ENCODE measurements at places on chromosomes 13 and 19. TPM values are rescaled to one million over a fixed set of nuclear protein-coding genes. Genes with fewer than 3 reads are reported as not detected.

The VSTM1 gene
- not detected for total RNA-seq

The ZNF345 gene
- 25.6 TPM for total RNA-seq

DNA sequence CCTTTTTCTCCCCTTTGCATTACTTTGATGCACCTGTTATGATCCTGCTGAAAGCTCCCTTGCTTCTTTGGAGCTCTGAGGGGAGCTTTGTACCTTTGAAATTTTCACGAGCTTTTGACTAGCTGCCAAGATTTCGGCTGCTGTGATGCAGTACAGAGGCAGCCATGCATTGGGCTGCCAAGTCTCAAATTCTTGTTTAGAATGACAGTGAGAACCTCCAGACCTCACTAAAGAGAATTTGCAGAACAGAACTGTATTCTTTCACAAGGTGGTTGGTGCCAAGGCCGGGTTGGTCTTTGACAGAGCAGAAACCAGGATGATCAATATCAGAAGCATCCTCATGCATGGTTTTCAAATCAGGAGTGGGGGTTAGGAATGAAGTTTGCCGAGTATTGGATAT is 414.8 kb downstream of the GPC5 start:
- no peaks in the 10 kb centered on the region for H3K27me3 ChIP-seq
- H3K4me3 ChIP-seq, result no peak overlapping the region
- no peak for DNase-seq
- no peak overlapping the region for H3K27ac ChIP-seq

The GSK3A gene
- 43.9 TPM for total RNA-seq

GRCh38 chr19:29247051-29247450 is 34.1 kb upstream of the UQCRFS1 start:
- H3K36me3 ChIP-seq, result no peaks in the 10 kb centered on the region
- H3K4me3 ChIP-seq, result no peak overlapping the region
- DNase-seq, result no peak
- no peaks in the 10 kb centered on the region for H3K4me1 ChIP-seq
- no peaks in the 10 kb centered on the region for H3K27me3 ChIP-seq

DNA sequence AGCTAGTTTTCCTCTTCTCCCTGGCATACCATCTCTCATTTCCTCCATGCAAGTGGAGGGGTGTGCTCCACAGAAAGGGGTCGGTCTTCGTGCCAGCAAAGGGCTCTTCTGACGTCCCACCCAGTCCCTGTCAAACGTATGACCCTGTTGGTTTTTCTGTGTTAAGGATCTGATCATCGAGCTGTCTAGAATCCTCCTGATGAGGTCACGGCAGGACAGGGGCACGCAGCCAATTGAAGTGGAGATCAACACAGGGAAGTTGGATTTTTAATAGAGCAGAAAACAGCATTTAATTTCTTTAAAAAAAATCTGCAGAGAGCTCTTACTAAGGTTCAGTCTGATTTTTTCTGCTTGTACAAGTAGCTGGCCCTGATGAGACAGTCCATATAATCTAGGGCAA is 339.4 kb downstream of the TEX29 start:
- no peaks in the 10 kb centered on the region for H3K36me3 ChIP-seq
- no peak overlapping the region for H3K4me3 ChIP-seq
- H3K27ac ChIP-seq, result no peak overlapping the region
- no peaks in the 10 kb centered on the region for H3K27me3 ChIP-seq
- no peak for DNase-seq

DNA sequence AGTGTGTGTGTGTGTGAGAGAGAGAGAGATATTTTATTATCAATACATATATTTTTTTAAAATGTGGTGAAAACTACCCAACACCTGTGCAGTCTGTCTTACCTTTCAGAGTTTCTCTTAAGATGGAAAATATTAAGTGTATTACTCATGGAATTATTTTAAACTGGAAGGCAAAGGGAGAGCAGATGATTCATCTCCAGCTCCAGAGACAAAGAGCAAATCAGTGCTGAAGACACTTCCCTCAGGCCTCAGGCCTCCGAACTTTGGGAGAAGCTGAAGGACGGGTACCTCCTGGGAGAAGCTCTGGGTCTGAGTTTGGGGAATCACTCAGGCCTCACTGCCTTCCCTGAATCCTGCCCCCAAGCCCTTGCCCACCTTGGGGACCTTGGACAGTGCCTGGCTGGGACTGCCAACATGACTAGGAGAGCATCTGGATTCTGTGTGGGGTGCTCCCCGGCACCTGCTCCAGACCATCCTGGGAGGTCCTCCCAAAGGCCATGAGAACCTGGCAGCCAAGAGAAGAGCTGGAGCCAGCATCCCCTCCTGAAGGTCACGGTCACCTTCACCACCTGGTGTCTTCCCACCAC is 170.4 kb upstream of the UBL3 start:
- no peaks in the 10 kb centered on the region for H3K4me1 ChIP-seq
- H3K4me3 ChIP-seq, result no peak overlapping the region
- H3K36me3 ChIP-seq, result no peaks in the 10 kb centered on the region
- no peak for DNase-seq

DNA sequence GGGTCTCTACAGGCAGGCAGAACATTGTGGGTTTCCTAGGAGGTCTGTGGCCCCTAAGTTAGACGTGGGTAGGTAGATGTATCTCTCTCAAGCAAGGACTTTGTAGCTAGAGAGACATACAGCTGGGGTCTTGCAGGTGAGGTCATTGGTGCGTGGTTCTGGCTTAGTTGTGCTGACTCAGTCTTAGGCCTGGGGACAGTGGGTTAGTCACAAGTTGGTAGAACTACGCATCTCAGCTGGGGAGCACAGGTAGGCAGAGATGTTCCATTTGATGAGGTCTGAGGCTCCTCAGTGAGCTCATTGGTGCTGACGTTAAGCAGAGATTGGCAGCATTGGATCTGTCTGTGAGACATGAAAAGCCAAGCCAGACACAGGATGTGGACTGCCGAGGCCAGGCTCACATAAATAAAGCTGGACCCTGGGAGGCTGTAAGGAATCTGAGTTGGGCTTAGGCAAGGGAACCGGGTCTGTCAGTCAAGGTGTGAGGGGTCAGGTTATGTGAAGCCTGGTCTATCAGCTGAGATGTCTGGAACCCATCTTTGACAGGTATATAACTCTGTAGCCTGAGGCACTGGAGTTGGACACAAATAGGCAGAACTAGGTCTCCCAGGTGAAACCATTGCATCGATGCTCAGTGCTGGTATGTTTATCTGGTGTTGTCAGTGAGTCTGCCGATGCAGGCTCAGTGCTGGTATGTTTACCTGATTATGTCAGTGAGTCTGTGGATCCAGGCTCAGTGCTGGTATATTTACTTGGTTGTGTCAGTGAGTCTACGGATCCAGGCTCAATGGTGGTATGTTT is 17.4 kb upstream of the PDCD2L start:
- H3K27me3 ChIP-seq, result no peaks in the 10 kb centered on the region
- no peaks in the 10 kb centered on the region for H3K4me1 ChIP-seq
- DNase-seq, result no peak

The OR4F17 gene
- total RNA-seq, result not detected

The ADGRE3 gene
- not detected for total RNA-seq

The ZNF709 gene
- 5.6 TPM for total RNA-seq

The PEAK3 gene
- total RNA-seq, result not detected

- H3K4me1 ChIP-seq, result no peaks in the 10 kb centered on the region
- H3K4me3 ChIP-seq, result no peak overlapping the region
- no peaks in the 10 kb centered on the region for H3K27me3 ChIP-seq
- H3K36me3 ChIP-seq, result no peaks in the 10 kb centered on the region
- H3K27ac ChIP-seq, result no peak overlapping the region
- DNase-seq, result no peak
These were observed 77.0 kb downstream of the SOX1 start for GRCh38 chr13:112143753-112144615.

DNA sequence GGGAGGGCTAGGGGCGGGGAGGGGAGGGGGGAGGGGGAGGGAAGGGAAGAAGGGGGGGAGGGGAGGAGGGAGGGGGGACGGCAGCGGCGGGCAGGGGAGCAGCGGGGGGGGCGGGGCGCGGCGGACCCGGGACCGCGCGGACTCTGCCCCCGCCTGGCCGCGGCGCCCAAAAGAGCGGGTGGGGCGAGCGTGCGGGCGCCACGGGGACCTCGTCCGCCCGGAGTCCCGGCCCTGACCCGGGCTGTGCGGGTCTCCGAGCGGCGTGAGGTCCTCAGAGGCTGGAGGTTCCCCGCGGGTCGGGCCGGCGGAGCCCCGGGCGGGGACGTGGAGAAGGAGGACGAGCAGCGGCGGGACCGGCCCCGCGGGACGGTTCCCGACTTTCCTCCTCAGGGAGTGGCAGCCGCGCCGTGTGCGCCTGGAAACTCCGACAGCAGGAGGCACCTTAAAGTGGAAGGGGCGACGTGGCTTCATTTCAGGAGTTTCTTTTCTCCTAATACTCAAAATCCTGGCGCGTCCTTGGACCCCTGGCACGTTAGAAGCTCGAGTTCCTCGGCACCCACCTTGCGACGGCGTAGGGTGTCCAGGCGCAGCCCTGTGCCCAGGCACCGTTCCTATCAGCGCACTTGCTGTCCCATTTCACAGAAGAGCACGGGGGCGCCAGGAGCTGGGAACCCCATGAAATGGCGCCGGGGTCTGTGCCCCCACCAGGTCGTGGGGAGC is 518 bp upstream of the PLPP2 start:
- H3K27ac ChIP-seq, result peak overlapping the region; percentile 83
- no peak overlapping the region for H3K4me3 ChIP-seq
- no peak for DNase-seq

The ZSCAN1 gene
- total RNA-seq, result not detected

GRCh38 chr19:1745589-1746031 is 7.7 kb upstream of the ONECUT3 start:
- DNase-seq, result no peak
- peaks cover 19% of the 10 kb centered on the region for H3K4me1 ChIP-seq

DNA sequence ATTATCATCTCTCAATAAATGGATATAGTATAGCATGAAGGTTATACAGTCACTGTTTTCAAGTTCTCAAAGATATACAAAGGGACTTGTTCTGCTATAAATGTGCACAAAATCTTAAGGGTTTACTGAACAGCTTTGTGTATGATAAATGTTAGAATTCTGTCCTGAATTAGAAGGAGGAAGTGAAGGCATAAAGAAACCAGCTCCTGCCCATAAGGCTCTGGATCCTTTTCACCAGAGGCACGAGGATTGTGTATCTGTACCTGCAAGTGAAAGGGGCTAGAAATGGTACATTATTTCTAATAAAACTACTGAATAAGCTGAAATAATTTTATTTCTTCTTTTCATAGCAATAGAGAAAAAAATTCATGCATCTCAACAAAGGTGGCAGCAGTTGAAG is 32.4 kb downstream of the PHF11 start:
- H3K36me3 ChIP-seq, result no peaks in the 10 kb centered on the region
- H3K27me3 ChIP-seq, result no peaks in the 10 kb centered on the region
- H3K4me1 ChIP-seq, result no peaks in the 10 kb centered on the region

DNA sequence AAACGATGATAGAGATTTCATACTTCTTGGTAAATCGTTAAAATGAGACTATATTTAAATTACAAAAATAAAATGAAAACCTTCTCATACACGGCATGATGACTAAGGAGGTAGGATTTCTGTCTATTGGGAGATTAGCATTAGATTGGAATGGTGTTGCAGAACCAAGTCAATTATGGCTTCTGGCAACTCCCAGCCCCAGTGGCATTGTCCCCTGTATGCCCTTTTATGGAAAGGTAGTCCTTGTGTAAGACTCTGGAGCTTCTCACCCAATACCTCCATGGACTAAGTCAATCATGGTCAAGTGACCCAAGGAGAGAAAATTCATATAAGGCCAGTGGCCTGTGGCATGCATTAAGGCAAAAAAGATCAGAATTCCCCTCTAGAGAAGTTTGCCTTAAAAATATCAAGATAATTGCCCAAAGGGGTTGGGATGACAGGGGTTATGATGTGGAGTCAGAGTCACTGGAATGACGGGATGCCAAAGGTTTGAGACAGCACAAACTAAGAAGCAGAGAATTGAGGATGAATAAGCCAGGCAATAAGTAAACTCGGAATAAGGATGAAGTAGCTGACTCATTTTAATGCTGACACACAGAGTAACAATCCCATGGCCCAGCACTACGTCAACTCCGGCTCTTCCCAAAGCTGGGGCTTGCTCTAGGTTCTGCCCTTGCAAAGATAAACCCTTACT is 57.8 kb upstream of the POSTN start:
- no peaks in the 10 kb centered on the region for H3K27me3 ChIP-seq
- H3K27ac ChIP-seq, result no peak overlapping the region
- no peaks in the 10 kb centered on the region for H3K36me3 ChIP-seq
- no peak for DNase-seq
- H3K4me1 ChIP-seq, result no peaks in the 10 kb centered on the region
- no peak overlapping the region for H3K4me3 ChIP-seq

The COMP gene
- not detected for total RNA-seq

The TJP3 gene
- 5.4 TPM for total RNA-seq

The LRRC63 gene
- not detected for total RNA-seq

GRCh38 chr13:71018544-71018943 is 848.5 kb downstream of the DACH1 start:
- H3K27me3 ChIP-seq, result no peaks in the 10 kb centered on the region
- H3K4me3 ChIP-seq, result no peak overlapping the region
- no peak overlapping the region for H3K27ac ChIP-seq
- no peaks in the 10 kb centered on the region for H3K36me3 ChIP-seq
- H3K4me1 ChIP-seq, result no peaks in the 10 kb centered on the region

GRCh38 chr19:41264581-41265394 is 616 bp downstream of the HNRNPUL1 start:
- no peaks in the 10 kb centered on the region for H3K36me3 ChIP-seq

GRCh38 chr19:29259867-29260281 is 46.9 kb upstream of the UQCRFS1 start:
- H3K4me3 ChIP-seq, result no peak overlapping the region
- H3K4me1 ChIP-seq, result no peaks in the 10 kb centered on the region
- H3K27me3 ChIP-seq, result no peaks in the 10 kb centered on the region
- DNase-seq, result no peak

The IGFLR1 gene
- 0.77 TPM for total RNA-seq

- DNase-seq, result no peak
- no peaks in the 10 kb centered on the region for H3K4me1 ChIP-seq
- H3K27ac ChIP-seq, result no peak overlapping the region
- H3K36me3 ChIP-seq, result no peaks in the 10 kb centered on the region
- H3K27me3 ChIP-seq, result no peaks in the 10 kb centered on the region
These were observed 409.6 kb downstream of the TBC1D4 start for GRCh38 chr13:75072368-75072767.

- H3K4me1 ChIP-seq, result peaks cover 10% of the 10 kb centered on the region
- no peak overlapping the region for H3K27ac ChIP-seq
- H3K27me3 ChIP-seq, result no peaks in the 10 kb centered on the region
- H3K4me3 ChIP-seq, result peak overlapping the region; percentile 21
- H3K36me3 ChIP-seq, result no peaks in the 10 kb centered on the region
These were observed 42.6 kb downstream of the CYP4F22 start for GRCh38 chr19:15550929-15551292.

- H3K27ac ChIP-seq, result no peak overlapping the region
- H3K36me3 ChIP-seq, result no peaks in the 10 kb centered on the region
- no peaks in the 10 kb centered on the region for H3K27me3 ChIP-seq
- H3K4me1 ChIP-seq, result no peaks in the 10 kb centered on the region
- DNase-seq, result no peak
These were observed 3.1 kb downstream of the SOX21 start for GRCh38 chr13:94709001-94709834.

DNA sequence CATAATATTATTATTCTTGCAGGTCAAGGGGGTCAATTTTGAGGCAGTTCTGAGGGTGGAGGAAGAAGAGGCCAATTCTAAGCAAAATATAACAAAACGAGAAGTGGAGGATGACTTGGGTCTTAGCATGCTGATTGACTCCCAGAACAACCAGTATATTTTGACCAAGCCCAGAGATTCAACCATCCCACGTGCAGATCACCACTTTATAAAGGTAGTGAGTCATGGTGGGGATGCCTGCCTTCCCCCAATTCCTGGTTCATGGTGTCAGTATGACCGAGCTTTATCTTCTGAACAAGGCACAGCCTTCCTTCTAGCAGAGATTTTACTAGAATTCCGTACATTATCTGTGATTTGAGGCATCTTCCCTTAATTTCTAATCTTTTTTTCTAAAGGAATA is 9.4 kb upstream of the DCUN1D2 start:
- DNase-seq, result no peak
- no peaks in the 10 kb centered on the region for H3K4me1 ChIP-seq
- H3K27me3 ChIP-seq, result no peaks in the 10 kb centered on the region
- H3K36me3 ChIP-seq, result no peaks in the 10 kb centered on the region
- H3K4me3 ChIP-seq, result no peak overlapping the region

All from uterus (tissue), 4 donors.